Kidney (tissue), 22 donors: ENCODE measurements at places on chromosomes 4 and X.

DNA sequence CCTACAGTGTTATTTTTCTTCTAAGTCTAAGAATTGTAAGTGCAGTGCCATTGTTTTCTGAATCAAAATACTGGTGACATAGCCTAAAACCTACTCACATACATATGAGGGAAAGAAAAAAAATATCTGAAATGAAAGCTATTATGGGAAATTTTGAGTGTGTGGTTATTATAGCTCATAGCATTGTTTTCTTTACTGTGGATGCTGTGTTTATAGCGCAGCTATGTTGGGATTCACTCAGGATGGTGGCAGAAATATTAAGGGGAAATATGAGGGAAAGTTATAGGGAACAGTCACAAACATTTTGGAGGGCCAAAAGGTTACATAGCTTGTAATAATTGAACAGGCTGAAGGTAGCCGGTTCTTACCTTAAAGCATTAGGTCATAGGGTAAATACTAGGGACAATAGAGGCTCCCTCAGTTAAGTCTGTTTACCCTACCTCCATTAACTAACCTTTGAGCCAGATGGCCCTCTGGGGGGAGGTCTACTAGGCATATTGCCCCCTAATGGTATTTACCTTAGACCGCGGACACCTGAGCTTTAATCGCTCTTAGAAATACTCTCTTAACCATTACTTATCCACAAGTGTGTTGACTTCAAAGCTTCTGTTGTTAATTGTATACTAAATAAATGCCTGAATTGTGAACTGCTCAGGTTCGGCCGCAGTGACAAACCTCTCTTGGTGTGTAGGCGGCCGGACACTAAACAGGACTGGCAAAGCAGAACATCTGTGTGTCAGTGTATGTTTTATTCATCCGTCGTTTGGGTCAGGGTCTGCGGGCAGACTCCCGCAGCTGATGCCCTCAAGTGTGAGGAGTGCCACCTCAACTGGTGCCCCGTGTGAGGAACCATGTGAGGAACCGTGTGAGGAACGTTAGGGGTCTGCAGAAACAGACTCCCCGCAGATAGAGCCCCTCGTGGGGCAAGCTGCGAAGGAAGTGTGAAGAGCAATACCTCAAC is 21.3 kb upstream of the SULT1B1 start:
- H3K27me3 ChIP-seq = no peaks in the 10 kb centered on the region
- no peak overlapping the region for H3K27ac ChIP-seq
- no peak overlapping the region for H3K4me3 ChIP-seq
- DNase-seq = no peak

- no peak for DNase-seq
- peak overlapping the region; percentile 66 for H3K27ac ChIP-seq
- no peaks in the 10 kb centered on the region for H3K36me3 ChIP-seq
- H3K4me3 ChIP-seq = no peak overlapping the region
- H3K4me1 ChIP-seq = peaks cover 25% of the 10 kb centered on the region
Measured at GRCh38 chr4:76564123-76564915, 129.3 kb downstream of the SHROOM3 start.

DNA sequence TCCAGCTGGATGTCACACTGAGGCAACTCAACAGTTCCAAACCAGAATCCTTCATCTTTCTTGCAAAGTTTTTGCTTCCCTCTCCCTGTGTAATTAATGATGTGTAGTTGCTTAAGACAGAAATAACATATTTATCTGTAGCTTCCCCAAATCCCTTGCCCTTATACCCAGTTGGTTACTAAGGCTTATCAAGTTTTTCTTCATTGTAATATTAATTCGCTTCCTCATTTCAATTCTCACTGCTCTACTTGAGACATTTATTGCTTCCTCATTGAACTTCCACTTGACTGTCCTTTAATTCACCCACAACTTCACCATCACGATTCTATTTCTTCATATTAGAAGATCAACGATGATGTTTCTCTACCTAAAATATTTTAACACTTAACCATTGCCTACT is 386.6 kb upstream of the CPEB2 start:
- H3K4me3 ChIP-seq = no peak overlapping the region
- H3K36me3 ChIP-seq = no peaks in the 10 kb centered on the region
- no peaks in the 10 kb centered on the region for H3K27me3 ChIP-seq
- no peak for DNase-seq
- H3K4me1 ChIP-seq = no peaks in the 10 kb centered on the region

DNA sequence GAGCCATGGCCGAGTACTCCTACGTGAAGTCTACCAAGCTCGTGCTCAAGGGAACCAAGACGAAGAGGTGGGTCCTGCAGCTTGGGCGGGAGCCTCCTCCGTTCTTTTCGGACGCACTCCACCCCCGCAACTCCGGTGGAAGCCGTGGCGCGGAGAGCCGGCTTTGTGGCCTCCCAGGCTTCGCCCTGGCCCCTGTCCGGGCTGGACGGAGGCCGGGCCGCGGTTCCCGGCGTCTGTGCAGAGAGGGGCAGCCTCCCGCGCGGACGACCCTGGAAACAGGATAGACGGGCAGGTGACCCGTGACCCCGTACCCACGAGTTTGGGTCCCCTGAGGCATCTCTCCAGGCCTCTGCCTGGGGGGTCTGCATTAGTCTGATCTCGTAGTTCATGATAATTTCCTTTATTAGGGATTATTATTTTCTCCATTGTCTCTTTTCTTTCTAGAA is 356 bp downstream of the FRG1 start:
- peaks cover 5% of the 10 kb centered on the region for H3K4me1 ChIP-seq
- DNase-seq = no peak
- no peaks in the 10 kb centered on the region for H3K27me3 ChIP-seq

GRCh38 chr4:169342159-169342860 is 71.6 kb upstream of the SH3RF1 start:
- H3K4me1 ChIP-seq = no peaks in the 10 kb centered on the region
- no peaks in the 10 kb centered on the region for H3K36me3 ChIP-seq
- H3K27ac ChIP-seq = peak overlapping the region; percentile 39
- no peak overlapping the region for H3K4me3 ChIP-seq

DNA sequence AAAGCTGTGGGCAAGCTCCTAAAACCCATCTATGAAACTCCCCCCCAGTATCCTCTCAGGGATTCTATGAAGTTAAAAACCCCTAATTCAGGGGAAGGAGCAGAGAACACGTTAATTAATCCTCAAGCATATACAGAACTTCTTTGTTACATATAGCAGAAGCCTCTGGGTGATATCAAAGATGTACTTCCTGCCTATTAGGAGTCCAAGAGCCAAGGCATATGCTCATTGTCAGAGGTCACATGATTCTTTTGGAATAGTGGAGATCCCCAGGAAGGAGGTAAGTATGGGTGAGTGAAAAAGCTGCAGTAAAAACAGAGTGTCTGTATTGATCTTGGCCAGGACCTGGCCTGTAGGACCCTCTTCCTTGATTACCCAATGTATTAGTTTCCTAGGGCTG is 2.9 kb upstream of the SPARCL1 start:
- H3K4me1 ChIP-seq = peaks cover 10% of the 10 kb centered on the region
- no peaks in the 10 kb centered on the region for H3K27me3 ChIP-seq
- DNase-seq = no peak
- H3K4me3 ChIP-seq = no peak overlapping the region

GRCh38 chr4:85555206-85555605 is 80.3 kb downstream of the ARHGAP24 start:
- no peak overlapping the region for H3K27ac ChIP-seq
- H3K4me3 ChIP-seq = no peak overlapping the region
- DNase-seq = no peak
- no peaks in the 10 kb centered on the region for H3K27me3 ChIP-seq

DNA sequence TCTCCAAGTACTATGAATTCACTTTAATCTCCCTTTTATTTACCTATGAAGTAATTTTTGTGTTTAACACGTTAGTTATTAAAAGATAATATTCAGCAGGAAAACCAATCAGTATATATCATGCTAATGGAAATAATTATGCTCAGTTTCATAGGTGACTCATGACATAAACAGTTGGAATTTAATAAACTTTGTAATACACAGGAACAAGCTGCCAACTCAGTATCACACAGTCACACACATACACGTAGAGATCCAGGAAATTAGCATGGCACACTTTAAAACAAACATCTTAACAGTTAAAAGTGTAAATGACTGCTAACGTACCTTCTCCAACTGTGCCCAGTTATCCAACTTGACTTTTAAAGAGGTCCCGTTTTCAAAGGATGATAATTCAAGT is 2.3 kb downstream of the SPATA4 start:
- no peaks in the 10 kb centered on the region for H3K36me3 ChIP-seq
- no peaks in the 10 kb centered on the region for H3K4me1 ChIP-seq
- DNase-seq = no peak
- H3K27ac ChIP-seq = no peak overlapping the region
- no peak overlapping the region for H3K4me3 ChIP-seq

- peak overlapping the region; percentile 85 for H3K27ac ChIP-seq
- H3K4me3 ChIP-seq = no peak overlapping the region
- H3K4me1 ChIP-seq = peaks cover 3% of the 10 kb centered on the region
- DNase-seq = no peak
- no peaks in the 10 kb centered on the region for H3K36me3 ChIP-seq
- H3K27me3 ChIP-seq = no peaks in the 10 kb centered on the region
Measured at GRCh38 chr4:10007436-10007740, 13.9 kb downstream of the SLC2A9 start.

DNA sequence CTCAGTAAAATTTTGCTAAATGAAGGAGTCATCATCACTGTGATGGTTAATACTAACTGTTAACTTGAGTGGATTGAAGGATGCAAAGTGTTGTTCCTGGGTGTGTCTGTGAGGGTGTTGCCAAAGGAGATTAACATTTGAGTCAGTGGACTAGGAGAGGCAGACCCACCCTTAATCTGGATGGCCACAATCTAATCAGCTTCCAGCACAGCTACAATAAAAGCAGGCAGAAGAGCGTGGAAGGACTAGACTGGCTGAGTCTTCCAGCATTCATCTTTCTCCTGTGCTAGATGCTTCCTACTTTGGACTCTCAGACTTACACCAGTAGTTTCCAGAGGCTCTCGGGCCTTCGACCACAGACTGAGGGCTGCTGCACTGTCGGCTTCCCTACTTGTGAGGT is 21.3 kb upstream of the WDR44 start:
- H3K27ac ChIP-seq = no peak overlapping the region
- no peak overlapping the region for H3K4me3 ChIP-seq
- H3K4me1 ChIP-seq = no peaks in the 10 kb centered on the region
- no peak for DNase-seq
- no peaks in the 10 kb centered on the region for H3K36me3 ChIP-seq
- no peaks in the 10 kb centered on the region for H3K27me3 ChIP-seq

DNA sequence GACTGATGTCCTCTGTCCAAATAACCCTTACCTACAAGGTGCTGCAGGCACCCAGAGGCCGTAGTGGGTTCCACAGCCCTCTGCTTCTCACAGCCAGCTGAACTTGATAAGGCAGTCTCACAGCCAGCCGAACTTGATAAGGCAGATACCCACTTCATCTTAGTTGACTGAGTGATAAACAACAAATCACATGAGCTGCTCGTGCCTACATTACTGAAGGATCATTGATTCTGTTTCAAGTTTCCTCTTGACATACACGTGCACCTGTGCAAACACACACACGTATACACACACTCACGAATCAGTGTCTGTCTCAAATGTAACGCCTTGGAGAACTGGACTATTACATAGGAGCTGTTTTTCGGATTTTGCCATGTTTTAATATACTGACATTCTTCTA is 276.3 kb downstream of the DCTD start:
- H3K4me1 ChIP-seq = no peaks in the 10 kb centered on the region
- no peak for DNase-seq
- no peak overlapping the region for H3K27ac ChIP-seq
- no peaks in the 10 kb centered on the region for H3K27me3 ChIP-seq

DNA sequence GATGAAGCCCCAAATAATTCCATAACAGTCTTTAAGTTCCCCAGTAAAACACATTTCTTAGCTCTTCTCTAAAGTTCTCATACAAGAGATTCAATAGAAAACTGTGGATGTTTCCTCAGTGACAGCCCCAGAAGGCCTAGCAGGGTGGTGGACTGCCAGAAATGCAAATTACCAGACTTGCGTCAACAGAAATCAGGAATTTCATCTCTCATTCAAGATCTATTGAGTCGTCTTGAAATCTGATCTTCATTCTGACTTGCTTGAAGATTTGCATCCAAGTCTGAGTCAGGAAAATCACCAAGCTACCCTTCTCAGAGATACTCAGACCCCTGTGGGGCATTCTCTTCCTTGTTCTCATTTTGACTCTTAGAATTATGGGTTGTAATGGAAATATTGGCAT is 68.9 kb upstream of the NDP start:
- DNase-seq = no peak
- H3K27ac ChIP-seq = no peak overlapping the region
- H3K27me3 ChIP-seq = no peaks in the 10 kb centered on the region
- H3K4me1 ChIP-seq = no peaks in the 10 kb centered on the region
- no peak overlapping the region for H3K4me3 ChIP-seq
- H3K36me3 ChIP-seq = no peaks in the 10 kb centered on the region

- DNase-seq = no peak
- H3K36me3 ChIP-seq = no peaks in the 10 kb centered on the region
- H3K4me3 ChIP-seq = no peak overlapping the region
- peaks cover 2% of the 10 kb centered on the region for H3K27me3 ChIP-seq
- no peaks in the 10 kb centered on the region for H3K4me1 ChIP-seq
- no peak overlapping the region for H3K27ac ChIP-seq
Measured at GRCh38 chrX:19543951-19544381, 28.7 kb upstream of the MAP3K15 start.

GRCh38 chr4:146107587-146108240 is 67.8 kb upstream of the LSM6 start:
- DNase-seq = no peak
- H3K27ac ChIP-seq = no peak overlapping the region
- H3K4me1 ChIP-seq = no peaks in the 10 kb centered on the region
- no peak overlapping the region for H3K4me3 ChIP-seq

DNA sequence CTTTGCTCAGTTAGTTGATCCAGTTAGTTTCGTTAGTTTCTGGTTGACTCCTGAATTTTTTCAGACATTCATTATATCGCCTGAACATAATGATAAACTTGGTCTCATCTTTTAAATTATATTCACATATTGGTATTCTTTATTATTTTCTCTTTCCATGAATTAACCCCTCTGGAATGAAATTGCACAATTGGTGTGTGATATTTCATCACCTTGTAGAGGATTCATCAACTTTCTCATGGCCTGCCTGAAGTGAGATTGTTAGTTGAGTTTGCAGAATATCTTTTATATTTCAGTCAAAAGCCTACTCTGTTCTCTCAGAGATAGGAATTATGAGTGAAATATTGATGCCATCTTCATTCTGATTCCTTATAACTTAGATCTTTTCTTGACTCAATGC is 1160.6 kb upstream of the AGA start:
- no peak overlapping the region for H3K27ac ChIP-seq
- no peak for DNase-seq
- H3K27me3 ChIP-seq = no peaks in the 10 kb centered on the region
